ENCODE measurements at places on chromosomes 2 and 18. TPM values are rescaled to one million over a fixed set of nuclear protein-coding genes. Genes with fewer than 3 reads are reported as not detected.

APOB gene
- 3.8 TPM for polyA plus RNA-seq

PFN4 gene
- polyA plus RNA-seq, result 2.5 TPM

CD302 gene
- 11.2 TPM for polyA plus RNA-seq

IL1R2 gene
- polyA plus RNA-seq, result 0.44 TPM

ERMN gene
- 0.55 TPM for polyA plus RNA-seq

ONECUT2 gene
- 0.14 TPM for polyA plus RNA-seq

ABCG8 gene
- 1.1 TPM for polyA plus RNA-seq

CLEC4F gene
- polyA plus RNA-seq, result 0.06 TPM

DNA sequence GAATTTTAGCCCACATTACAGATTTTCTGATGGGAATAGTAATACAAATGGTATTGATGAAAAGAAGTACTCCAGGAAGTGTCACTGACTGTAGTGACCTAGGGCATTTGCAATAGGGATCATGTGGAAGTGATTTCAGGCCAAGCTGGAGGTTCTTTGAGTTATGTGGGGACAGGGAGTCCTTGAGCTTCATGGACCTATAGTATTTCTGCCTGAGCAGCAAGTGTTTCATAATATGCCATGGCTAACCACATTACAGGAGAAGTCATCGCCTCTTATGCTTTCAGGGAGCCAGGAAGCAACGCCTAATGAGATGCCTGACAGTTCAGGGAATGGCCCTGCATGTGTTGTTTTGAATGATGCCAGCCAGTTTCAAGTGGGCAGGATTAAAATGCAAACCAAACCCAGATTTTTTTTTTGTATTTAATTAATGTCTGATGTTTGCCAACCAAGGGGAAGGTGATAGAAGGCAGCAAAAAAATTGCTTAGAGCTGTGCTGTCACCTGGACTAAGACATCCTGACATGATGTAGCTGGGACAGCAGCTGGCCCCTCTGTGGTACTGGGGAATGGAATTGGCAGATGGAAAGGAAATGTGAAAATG, 109.5 kb downstream of the RAPGEF4 start:
- no peak for DNase-seq

DNA sequence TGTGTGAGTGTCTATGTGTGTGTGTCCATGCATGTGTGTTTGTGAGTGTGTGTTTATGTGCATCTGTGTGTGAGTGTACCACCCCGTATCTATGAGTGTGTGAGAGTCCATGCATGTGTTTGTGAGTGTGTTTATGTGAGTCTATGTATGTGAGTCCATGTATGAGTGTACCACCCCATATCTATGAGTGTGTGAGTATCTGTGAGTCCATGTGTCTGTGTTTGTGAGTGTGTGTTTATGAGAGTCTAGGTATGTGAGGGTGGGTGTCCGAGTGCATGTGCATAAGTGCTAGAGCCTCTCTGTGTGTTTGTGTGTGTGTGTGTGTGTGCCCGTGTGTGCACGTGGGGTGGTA, 86.0 kb upstream of the ATG16L1 start:
- no peak for DNase-seq

- no peak for DNase-seq
Observed at GRCh38 chr2:121699421-121700333, 37.0 kb downstream of the NIFK start.

DNA sequence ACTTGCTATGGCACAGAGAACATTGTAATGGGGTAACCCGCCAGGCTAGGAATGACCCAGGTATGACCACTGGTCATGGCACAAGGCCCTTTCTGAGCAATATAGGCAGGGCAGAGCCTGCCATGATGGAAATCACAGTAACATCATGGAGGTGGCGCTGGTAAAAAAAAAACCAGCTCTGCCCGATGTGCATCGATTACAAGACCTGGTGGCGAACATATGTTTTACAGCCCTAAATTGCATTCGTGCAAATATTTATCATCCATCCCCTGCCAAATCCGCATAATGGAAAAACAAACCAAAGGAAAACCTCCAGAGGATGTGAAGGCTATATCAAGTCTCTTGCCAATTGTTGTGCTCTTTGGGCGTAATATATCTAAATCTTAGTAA, 60.6 kb downstream of the SEMA4F start:
- DNase-seq, result no peak

DNA sequence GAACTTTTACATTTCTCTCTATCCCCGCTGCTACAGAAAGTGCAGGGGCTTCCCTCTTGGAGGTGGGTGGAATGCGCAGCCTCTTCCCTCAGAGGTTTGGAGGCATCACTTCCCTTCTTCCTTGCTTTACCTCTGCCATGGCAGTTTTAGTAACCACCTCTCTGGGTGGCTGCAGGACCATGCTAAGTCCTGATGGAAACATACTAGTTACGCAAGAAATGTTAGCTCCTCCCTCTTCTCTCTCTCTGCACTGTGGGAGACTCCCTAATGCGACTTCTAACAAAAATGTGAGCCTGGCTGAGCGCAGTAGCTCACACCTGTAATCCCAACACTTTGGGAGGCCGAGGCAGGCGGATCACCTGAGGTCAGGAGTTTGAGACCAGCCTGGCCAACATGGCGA, 116.8 kb upstream of the RAB6C start:
- DNase-seq, result no peak

- no peak for DNase-seq
Observed at GRCh38 chr18:67672716-67673115, 156.2 kb upstream of the DSEL start.

- DNase-seq, result no peak
Observed at GRCh38 chr2:20549691-20550348, 101.1 kb downstream of the HS1BP3 start.

DNA sequence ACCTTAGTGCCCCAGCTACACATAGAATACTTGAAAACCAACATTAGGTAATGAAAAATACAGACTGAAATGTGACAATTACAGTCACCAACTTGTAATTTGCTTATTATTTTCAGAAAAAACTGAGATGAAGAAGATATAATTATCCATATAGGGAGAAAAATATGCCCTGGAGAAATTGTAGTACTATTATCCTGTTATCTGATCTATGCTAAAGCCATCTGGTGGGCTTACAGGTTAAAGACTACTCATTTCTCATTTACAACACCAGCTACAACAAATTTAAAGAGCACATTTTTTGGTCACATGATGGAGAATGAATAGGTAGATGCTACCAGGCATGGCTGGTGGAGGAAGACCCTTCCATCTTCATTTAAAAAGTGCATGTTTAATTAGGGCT, 79.6 kb upstream of the NYAP2 start:
- no peak for DNase-seq

DNA sequence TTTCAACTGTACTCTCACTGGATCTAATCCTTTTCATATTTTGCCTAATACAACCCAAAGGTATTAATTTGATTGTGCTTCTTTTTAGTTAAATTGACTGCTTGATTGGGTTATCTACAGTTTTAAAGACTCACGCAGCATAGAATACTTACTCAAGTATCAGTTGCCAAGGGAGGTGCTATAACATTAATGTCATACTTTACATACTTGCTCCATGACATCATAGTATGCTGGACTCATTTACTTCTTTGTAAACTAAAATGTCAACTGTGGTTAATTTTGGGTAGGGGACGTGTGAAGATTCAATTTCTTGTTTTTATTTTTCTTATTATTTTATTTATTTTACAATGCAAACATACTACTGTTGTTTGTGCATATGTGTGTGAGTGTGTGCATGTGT, 716.2 kb upstream of the VRK2 start:
- DNase-seq, result no peak

GRCh38 chr2:24285484-24286152, 74.7 kb downstream of the ITSN2 start:
- DNase-seq, result no peak

GRCh38 chr2:1931003-1931914, 186.9 kb upstream of the PXDN start:
- DNase-seq, result no peak
